Stimulated activated CD8-positive, alpha-beta memory T cell treated with anti-CD3 and anti-CD28 coated beads, Interleukin-15, amount 100 ng/mL, for 48 hours (primary cell): ENCODE measurements at places on chromosomes 4 and X.

GRCh38 chrX:102593367-102593766 is 5.9 kb upstream of the ARMCX5 start:
- no peak for DNase-seq

- DNase-seq: no peak
These were observed 46.3 kb upstream of the LEF1 start for GRCh38 chr4:108215055-108215454.

- DNase-seq: no peak
These were observed 1394.2 kb upstream of the DIAPH2 start for GRCh38 chrX:95290455-95290854.

DNA sequence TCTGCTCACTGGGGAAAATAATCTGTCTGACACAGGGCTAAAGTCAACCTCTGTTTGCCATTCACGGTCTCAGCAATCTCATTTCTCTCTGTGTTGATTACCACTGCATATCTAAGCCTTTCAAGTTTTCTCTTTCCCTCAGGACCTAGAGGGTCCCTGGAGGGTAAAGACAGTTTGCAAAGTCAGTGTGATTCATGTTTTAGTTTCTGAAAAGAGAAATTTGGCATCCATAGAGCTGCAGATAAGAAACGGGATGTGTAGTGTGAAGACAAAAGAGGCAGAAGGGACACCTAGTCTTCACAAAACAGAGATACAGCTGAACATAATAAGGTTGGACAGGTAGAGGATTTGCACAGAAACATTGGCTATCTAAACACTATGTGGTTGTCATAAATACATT is 34.5 kb upstream of the KDR start:
- DNase-seq: no peak

GRCh38 chr4:55864577-55865223 is 11.3 kb downstream of the EXOC1 start:
- DNase-seq: no peak

DNA sequence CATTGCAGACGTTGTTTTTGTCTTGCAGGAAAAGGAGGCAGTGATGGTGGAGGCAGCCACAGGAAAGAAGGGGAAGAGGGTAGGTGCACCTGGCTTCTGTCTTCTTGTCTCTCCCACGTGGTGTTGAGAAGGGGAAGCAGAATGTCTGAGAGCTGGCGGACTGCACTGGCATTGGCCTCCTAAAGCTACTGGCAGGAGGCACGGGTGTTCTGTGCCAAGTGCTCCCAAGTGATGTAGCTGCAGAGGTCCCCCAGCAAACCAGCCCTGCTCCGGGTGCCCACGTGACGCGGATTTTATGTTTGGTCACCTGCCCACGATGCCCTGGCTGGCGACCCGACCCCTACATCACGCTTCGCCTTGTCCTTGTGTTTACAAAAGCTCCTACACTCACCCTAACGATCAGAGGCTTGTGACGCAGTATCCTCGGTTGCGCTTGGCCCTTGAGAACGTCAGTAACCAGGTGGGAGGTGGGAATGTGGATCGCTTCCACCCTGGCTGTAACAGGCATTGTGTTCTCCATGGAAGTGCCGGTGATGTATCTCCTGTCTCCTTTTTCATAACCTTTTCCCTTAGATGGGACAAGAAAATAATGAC is 28.5 kb upstream of the XG start:
- DNase-seq: no peak

GRCh38 chrX:15217161-15217560 is 52.7 kb downstream of the ASB9 start:
- no peak for DNase-seq

DNA sequence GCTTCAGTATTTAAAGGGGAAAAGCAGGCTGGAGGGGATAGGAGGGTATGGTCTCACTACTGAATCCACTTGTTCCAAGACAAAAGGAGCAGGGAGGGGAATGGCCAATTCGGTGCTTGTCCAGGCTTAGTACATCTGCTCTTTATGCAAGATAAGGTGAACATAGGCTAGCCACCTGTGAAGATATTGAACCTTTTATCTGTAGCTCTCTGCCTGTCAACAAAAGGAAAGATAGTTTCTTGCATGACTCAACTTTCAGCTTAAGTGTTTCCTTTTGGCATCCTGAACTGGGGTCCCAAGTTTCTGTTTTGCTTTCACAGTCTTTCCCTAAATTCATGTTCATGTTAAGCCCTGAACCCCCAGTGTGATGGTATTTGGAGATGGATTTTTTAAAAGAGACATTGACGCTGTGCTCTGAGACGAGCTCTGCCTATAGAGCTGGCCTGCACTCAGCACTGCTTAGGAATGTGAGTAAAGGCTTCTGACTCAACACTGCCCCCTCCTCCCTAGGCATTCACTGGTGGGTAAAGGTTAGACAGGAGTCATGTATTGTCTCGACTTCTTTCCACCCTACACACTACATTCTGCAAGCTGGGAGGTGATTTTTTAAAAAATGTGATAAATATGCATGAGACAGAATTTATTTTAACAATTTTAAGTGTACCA is 28.2 kb downstream of the FAM149A start:
- DNase-seq: no peak

GRCh38 chrX:10512741-10513140 is 107.6 kb downstream of the MID1 start:
- no peak for DNase-seq

GRCh38 chrX:30065226-30065625 is 150.1 kb upstream of the MAGEB2 start:
- no peak for DNase-seq

DNA sequence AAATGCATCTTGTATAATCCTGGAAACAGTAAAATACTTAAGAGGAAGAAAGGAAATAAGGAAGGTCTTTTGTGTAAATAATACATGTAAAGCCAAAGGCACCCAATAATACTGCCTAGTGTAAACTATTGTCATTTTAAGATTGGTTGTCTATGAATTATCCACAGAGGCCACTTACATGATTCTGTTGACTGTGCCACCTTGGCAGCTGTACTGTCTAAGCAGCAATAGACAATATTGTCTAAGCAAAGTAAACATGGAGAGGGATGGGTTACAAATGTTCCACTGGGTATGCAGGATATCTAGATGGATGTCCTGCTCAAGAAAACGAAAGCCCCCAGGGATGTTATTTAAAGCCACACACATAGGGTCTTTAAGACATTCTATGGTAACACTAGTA is 19.4 kb downstream of the BEND4 start:
- DNase-seq: no peak

DNA sequence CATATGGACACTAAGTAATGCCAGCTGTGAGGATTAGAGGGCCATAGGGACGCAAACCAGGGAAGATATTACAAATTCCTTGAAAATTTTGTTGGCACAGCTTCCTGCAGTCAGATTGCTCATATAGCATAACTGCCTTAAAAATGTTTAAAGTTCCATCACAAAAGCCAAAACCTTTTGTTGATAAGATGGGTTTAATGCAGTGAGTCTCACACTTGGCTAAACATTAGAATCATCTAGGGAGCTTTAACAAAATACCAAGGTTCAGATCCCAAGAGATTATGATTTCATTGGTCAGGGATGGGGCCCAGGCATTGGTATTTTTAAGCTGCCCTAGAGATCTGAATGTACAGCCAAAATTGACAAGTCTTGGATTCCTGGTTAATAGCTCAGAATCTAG is 376.5 kb upstream of the MAD2L1 start:
- no peak for DNase-seq

- no peak for DNase-seq
These were observed 153.7 kb downstream of the APBB2 start for GRCh38 chr4:41060352-41061334.

DNA sequence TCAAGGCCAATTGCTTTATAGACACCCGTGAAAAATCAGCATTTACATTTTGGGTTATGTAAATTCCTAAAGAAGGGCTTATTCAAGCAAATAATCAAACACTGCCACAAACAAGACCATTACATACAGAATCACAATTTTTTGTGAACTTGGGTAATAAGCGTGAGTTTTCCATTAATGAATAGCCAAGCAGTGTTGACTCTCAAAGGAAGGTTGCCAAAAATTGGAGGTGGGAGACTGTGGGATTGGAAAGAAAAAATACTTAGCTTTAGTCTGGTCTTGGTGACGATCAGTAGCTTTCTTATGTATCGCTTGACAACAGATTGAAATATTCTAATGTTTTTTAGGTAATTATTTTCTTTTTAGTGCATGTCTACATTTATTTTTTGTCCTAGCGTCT is 20.9 kb downstream of the LRRC66 start:
- DNase-seq: no peak

GRCh38 chr4:10151182-10151581 is 34.6 kb upstream of the WDR1 start:
- no peak for DNase-seq

DNA sequence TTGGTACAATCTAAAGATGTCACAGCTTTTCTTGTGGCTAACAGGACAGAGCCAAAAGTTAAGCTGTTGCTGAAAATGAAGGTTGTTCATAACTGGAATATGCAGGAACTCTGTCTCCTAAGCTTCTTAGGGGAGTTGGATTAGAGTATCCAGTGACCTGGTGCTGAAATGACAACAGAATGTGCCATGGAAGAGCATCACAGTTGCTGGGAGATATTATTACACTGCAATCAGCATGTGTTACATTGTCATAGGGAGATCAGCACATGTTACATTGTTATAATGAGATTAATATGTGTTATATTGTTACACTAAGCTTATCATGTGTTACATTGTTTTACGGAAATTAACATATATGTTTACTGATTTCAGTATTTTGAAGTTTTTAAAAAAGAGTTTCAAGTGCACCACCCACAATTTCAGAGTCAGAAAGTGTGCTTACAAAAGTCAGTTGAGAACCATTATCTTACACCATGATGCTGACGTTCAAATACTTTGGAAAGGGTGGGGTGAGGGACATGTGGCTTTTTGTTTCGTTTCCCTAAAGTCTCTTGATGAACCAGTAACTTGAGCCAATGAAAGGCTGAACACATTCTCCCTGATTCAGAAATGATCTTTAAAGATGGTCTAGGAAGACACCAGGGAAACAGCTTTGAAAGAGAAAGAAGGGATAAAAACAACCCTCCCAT is 113.4 kb downstream of the DRD5 start:
- no peak for DNase-seq

DNA sequence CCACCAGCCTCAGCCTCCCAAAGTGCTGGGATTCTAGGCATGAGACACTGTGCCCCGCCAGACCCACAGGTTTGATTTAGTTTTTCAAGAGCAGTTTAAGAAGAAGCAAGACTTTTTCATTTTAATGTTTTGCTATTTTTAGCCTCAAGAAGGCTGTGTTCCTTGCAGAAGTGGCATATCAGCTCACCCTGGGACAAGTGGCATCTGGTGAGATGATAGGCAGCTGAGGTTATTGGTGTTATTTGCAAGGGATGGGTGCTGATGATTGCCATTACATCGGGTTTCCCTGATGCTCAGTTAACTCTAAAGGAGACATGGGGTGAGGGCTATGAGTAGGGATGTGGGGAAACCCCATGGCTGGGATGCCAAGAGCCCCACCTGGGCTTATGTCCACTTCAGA is 120.4 kb downstream of the MXRA5 start:
- DNase-seq: no peak

DNA sequence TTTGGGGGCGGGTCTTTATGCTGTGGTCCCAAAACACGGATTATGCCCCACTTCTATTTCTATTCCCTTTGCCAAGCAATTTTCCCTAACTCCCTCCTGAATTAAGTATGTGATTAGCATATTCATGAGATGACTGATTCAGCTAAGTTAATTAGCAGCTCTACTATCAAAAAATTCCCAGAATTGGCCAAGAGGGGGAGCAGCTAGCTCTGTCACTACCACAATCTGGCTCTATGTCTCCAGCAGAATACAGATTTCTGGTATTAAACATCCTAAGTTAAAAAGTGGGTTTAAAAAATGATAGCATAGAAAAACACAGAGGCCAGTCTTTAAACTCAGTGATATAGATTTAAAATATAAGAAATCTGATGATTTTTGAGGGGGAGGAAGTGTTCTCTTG is 80.3 kb downstream of the GPC4 start:
- no peak for DNase-seq

GRCh38 chr4:185395956-185396723 is 416 bp upstream of the LRP2BP start:
- DNase-seq: peak; percentile 97

GRCh38 chr4:105767579-105767978 is 59.0 kb downstream of the GSTCD start:
- DNase-seq: no peak

DNA sequence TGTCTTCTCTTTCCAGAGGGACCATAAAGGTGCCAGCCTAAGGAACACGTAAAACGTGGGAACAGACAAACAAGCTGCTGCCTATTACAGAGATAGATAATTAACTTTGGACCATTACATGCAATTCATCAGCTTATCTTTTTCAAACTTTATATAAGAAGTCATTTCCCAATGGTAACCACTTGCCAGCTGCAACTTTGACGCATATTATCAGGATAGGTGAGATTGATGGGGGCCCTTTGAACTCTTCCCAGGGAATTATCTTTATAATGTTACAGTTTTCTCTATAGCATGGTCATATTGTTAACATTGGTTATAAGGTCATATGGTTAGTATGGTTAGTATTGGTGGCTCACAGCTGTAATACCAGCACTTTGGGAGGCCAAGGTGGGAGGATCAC is 94.1 kb upstream of the BMP2K start:
- DNase-seq: no peak

GRCh38 chr4:166042510-166043055 is 169.5 kb downstream of the TLL1 start:
- no peak for DNase-seq
